ENCODE measurements at places on chromosomes 11 and 22. TPM values are rescaled to one million over a fixed set of nuclear protein-coding genes. Genes with fewer than 3 reads are reported as not detected.

Gene YDJC
- 13.1 TPM for total RNA-seq

GRCh38 chr11:31798554-31799434 is 12.3 kb downstream of the PAX6 start:
- no peaks in the 10 kb centered on the region for H3K36me3 ChIP-seq
- no peak overlapping the region for H3K4me3 ChIP-seq
- peaks cover 92% of the 10 kb centered on the region for H3K27me3 ChIP-seq
- H3K4me1 ChIP-seq: no peaks in the 10 kb centered on the region

DNA sequence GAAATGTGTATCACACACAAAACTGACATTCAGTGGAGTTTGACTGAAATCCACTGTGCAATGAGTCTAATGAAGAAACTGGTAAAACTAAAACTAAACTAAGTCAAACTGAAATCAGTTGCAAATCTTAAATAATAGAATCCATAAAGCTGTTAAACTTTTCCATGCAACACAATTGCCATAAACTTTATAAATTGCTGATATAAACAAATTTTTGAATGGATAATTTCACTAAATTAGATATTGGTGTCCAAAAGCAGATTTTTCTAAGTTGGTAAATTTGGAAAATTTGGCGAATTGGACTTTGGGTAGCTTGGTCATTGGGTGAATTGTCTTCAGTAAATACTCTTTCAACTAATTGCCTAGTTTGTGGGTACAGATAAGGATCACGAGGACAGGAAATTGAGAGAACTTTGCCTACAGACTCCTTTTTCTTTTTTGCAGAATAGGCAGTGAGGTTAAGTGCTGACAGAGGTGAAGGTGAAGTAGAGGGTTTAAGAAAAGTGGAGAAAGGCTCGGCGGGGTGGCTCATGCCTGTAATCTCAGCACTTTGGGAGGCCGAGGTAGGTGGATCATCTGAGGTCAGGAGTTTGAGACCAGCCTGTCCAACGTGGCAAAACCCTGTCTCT is 12.8 kb downstream of the MRPL17 start:
- H3K36me3 ChIP-seq: no peaks in the 10 kb centered on the region
- peaks cover 20% of the 10 kb centered on the region for H3K4me1 ChIP-seq
- DNase-seq: no peak
- H3K27me3 ChIP-seq: no peaks in the 10 kb centered on the region
- no peak overlapping the region for H3K4me3 ChIP-seq

DNA sequence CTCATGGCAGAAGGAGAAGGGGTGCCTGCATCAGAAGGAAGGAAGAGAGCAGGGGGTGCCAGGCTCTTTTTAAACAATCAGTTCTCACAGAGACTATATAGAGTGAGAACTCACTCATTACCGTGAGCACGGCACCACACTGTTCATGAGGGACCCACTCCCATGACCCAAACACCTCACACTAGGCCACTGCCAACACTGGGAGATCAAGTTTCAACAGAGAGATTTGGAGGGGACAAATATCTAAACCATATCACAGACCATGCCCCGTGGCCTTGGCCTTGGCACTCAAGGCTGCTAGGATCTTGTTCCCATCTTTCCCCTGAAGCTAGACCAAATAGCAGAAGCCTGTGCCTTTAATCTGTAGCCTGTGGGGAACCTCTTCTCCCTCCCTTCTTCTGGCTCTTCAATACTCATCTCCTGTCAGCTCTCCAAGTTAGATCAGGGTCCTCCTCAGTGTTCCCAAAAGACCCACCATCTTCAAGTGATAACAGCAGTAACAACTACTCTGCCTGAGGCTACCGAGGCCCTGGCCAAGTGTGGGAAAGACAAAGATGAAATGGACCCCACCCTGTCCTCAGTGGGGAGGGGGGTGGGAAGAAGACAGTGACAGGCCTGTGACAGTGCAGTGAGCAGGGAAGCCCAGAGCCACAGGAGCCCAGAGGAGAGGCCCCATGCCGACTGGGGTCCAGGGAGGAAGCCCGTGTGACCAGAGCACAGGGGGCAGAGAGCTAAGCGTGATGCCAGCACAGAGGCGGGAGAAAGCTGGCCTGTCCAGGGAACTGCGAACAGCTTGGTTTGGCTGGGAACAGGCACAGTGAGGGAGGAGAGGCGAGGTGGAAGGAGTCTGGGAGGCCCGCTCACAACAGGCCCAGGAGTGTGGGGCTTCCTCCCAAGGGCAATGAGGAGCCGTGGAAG is 72.6 kb downstream of the MYO7A start:
- no peak overlapping the region for H3K27ac ChIP-seq
- H3K36me3 ChIP-seq: no peaks in the 10 kb centered on the region
- DNase-seq: no peak
- no peak overlapping the region for H3K4me3 ChIP-seq

DNA sequence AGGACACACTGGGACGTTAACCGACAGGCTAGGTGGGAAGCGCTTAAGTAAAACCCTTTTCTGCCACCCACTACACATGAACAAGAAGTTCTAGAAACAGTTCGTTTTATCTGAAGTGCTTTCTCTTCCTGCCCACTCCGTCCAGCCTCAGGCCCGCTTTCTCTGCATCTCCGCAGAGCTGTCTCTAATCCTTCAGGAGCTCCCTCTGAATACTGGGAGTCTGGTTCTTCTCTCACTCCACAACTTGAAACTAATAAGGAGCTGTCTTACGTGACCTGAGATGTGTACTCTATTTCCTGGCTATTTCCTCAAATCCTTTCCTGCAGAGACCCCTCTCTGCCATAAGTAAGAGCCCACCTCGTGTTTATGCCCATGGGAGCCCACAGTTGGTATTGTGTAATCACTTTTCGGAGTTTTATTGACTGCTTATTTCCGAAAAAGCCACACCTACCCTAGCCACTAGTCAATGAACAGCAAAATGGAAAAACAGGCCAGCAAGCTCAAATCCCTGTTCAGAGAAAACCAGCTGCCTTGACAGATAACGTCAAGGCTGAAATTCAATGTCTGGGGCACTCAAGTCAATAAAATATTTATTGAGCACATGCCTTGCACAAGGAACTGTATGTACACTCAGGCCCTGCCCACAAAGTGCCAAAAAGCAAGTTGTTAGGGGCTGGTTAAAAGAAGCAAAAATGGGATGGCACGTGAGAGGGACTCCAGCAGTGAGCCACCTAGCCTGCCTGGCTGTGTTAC is 4.9 kb downstream of the PC start:
- no peaks in the 10 kb centered on the region for H3K4me1 ChIP-seq
- H3K27ac ChIP-seq: no peak overlapping the region
- no peak for DNase-seq
- peaks cover 12% of the 10 kb centered on the region for H3K27me3 ChIP-seq

DNA sequence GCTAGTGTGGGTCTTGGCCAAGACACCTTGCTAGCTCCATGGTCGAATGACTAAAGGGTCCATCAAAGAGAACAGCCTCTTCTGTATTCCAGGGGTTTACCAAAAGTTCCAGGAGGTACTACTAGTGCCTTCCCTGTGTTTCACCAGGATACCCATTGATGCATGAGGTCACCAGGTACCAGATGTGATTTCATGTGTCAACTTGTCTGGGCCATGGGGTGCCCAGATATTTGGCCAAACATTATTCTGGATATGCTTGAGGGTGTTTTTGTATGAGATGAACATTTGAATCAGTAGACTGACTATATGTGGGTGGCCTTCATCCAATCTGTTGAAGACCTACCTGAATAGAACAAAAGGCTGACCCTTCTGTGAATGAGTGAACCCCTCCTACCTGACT is 92.8 kb downstream of the GALNT18 start:
- DNase-seq: no peak
- no peaks in the 10 kb centered on the region for H3K4me1 ChIP-seq
- H3K4me3 ChIP-seq: no peak overlapping the region
- no peaks in the 10 kb centered on the region for H3K36me3 ChIP-seq

DNA sequence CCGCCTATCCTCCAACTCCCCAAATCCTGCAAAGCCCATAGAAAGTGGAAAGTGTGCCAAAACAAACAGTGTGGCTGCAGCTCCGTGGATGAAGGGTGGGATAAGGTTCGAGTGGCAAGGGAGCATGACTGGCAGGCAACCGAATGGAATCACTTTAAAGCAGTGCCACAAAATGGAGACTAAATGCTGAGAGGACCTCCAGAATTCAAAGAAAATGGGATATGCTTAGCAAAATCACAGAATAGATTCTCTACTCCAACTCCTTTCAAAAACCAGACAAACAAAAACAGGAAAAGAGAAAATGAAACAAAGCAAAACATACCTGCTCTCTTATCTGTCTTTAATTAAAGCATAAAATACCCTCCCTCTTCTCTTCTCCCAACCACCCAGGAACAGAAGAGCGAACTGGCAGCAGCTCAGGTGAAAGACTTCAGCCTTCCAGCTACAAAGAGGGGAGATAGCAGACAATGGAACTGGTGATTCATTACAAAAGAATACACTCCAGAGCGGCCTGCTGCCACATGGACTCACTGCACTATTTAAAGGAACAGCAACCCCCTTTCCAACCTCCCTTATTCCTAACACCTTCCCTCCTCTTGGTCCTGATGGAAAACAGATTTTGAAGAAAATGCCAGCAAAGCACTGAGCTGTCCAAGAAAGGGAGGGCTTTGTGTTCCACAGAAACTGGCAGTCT is 118.5 kb downstream of the APOL5 start:
- peaks cover 37% of the 10 kb centered on the region for H3K4me1 ChIP-seq
- peak overlapping the region; percentile 23 for H3K4me3 ChIP-seq
- H3K36me3 ChIP-seq: no peaks in the 10 kb centered on the region
- DNase-seq: peak; percentile 60

Data from left lung (tissue), 14 donors.